ENCODE measurements at places on chromosomes 3 and 15.

GRCh38 chr3:12708584-12709192 is 44.8 kb upstream of the RAF1 start:
- peak; percentile 39 for ATAC-seq

GRCh38 chr15:43251185-43251870 is 15.4 kb downstream of the TGM5 start:
- ATAC-seq = no peak

DNA sequence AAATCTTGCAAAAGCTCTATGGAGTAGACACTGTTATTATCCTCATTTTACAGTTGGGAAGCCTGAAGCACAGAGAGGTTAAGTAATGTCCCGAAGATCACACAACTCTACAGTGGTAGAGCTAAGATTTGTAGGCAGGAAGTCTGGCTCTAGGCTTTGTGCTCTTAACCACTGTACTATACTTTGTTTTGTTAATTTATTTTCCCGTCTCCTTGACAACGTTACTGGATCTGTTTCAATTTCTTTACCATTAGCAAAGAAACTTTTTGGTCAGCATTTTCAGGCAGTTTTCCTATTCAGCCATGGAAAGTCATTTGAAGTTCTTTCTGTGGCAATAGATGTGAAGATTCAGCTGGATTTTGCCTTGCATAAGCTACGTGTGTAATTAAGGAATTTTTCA is 51.7 kb downstream of the OTOL1 start:
- ATAC-seq = no peak

GRCh38 chr3:165339753-165340152 is 143.6 kb upstream of the SLITRK3 start:
- no peak for ATAC-seq

DNA sequence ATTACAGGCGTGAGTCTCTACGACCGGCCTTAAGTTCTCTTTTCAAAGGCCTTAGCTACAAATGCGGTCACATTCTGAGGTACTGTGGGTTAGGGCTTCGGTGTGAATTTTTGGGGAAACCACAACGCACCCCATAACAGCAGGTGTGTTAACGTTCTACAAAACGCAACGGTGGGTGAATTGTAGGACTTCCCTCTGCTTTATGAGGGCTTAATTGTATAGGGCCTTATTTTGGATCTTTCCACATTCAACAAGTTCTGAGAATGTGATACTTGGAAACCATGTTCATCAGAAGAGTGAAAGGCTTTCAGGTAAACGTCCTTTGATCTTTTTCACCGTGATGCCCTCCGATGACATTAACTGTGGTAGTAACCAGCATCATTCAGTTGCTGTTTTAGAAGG is 998.6 kb upstream of the CFAP20DC start:
- no peak for ATAC-seq

DNA sequence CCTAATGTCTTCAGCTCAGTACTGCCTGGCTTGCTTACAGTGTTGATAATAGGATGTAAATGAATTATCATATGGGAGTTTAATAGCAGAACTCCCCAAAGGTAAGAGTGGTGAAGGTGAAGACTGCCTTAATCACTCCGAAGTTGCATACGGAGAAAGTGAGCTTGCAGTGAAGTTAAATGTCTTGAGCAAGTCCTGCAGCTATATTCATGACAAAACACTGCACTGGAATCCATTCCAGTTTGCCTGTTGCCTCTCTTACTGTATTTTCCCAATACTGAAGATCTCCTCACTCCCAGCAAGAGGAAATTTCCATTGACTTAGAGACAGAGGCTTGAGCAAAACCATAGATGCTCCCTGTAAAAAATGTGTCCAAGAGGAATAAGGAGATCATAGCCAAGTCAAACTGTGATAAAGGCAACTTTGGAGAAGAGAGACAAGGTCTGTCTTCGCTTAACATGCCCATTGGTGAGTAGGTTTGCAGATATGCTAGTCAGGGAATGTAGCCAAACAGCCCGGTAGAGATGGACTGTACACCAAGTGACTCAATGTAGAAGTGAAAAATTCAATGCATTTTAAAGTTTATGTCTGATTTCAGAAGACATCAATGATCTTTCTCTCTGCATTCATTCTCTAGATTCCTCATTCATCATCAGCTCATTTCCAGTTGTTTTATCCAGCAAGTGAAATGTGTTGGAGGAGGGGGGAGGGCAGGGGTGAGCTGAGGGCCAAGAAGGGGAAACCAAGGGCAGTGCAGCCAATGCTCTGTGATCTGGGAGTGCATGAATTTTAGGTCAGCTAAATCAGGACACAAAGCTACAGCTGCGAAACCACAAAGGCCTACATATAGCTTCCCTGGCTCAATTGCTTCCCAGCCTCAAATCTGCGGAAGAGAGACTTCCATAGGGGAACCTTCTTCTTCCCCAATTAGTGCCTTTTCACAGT is 667.1 kb upstream of the NR2F2 start:
- ATAC-seq = no peak

DNA sequence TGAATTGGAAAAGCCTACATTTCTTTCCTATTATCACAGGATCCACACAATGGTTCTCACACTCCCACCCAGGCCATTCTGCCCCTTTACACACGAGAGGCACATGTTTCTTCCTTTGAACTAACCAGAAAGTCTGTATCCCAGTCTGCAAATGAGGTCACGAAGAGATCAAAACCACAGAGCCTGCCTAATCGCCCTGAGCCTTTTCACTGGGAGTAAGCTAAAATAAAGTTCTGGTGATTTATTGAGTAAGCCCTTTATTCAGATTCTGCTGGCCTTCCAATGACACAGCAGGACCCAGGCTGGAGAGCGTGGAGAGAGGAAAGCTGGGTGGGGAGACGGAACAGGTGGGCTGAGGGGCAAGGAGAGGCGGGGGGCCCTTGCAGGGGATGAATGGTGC is 78.7 kb downstream of the ATP1B3 start:
- no peak for ATAC-seq

DNA sequence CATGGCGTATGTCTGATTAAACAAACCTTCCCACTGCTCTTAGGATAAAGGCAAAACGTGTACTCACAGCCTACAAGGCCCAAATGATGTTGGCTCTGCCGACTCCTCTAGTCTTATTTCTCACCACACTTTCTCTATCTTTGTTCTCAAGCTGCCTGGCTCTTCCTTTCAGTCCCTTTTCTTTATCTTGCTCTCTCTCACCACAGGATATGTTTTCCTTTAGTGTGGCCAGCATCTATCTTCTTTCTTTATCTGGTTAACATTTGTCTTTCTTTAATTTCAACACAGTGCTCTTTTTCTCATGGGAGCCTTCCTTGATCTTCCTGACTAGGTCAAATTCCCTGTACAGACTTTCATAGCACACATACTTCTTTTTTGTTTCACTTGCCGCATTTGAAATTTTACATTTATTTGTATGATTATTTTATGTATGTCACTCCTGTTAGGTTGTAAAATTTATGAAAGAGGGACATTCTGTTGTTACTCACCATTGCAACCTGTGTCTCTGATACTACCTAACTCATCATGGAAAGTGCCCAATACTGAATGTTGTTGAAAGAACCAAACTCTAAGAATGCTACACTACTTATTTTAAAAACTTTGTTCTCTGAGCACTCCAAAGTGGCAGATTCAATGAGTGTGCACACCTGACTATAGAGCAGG is 328.9 kb upstream of the CBLB start:
- no peak for ATAC-seq

GRCh38 chr15:47374222-47374621 is 343.1 kb upstream of the SEMA6D start:
- no peak for ATAC-seq

DNA sequence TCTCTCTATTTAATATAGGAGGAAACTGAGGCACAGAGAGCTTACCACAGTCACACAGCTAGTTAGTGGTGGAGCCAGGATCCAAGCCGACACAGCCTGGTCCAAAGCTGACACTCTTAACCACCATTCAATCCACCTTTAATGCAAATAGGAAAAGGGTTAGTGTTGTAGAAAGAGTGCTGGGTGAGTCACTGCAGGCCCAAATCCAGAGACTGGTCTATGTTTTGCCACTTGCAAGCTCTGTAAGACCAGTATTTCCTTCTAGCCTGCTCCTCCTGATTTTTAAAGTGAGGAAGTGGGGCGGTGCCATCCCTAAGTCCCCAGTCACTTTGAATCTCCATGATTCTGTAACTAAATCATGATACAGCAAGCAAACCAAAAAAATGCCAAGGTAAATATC is 111.0 kb downstream of the MECOM start:
- no peak for ATAC-seq

DNA sequence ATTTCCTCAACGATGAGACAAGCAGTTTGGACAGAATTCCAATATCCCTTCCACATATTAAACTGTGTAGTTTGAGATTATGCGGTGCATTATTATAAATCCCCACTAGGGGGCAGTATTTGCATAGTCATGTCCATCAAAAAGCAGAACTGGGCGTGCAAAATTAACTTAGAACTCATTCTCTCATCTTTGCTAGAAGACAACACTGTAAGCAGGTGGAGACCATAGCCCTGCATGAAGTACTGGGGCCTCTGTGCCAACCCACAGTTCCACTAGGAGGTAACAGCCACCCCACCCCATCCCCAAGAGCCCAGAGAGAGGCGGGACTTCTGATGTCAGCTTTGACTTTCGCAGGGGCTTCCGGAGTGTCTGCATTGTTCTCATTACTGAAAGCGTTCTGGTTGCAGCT is 106.6 kb upstream of the TMC3 start:
- no peak for ATAC-seq

DNA sequence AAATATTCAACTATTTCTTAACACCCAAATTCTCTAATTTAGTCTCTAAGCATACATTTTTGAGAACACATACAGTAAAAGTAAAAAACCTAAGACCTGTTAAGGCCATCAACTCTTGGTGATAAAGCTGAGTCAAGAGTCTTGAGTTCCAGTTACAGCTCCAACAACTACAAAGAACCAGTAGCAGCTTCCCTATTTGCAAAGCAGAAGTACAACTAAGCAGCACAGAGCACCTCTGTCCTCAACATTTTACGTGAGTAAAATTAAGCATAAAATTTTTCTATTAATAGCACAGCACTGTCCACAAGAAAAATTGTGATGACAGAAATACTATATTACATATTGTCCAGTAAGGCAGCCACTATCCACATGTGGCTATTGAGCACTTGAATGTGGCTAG is 4.4 kb downstream of the PCOLCE2 start:
- no peak for ATAC-seq

Data from gastroesophageal sphincter (tissue), 4 donors.